ENCODE measurements at places on chromosomes 12 and 14.

DNA sequence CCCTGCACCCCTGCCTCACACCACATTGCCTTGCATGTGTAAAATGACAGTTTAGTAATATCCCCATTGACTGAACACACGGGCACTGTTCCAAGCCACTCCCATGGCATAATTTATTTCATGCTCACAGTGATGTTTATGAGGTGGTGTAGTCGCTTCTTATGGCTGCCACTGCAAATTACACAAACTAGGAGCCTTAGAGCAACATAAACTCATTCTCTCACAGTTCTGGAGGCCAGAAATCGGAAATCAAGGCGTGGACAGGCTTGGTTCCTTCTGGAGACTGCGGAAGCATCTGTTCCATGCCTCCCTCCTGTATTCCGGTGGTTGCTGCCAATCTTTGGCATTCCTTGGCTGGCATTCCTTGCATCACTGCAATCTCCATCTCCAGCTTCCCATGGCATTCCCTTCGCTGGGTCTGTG, 97.3 kb downstream of the RIN3 start:
- DNase-seq, result no peak

- DNase-seq, result no peak
These were observed 33.4 kb downstream of the CDC42BPB start for GRCh38 chr14:103023881-103024473.

DNA sequence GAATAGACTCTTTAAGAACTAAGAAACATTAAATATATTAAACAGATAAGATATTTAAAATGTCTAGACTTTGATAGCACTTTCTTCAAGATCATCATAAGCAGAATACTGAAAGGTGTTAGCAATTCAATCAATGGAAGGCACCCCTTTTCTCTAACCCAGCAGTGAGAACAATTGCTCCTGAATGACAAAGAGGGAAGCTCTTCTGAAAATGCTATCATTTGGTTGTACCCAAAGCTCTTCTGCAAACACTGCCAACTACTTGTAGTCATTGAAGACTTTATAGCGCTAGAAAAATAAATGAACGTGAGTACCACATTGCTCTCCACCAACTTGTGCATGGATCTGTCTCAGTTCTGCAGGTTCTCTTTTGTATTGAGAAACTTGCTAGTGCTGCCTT, 62.2 kb upstream of the LMO3 start:
- DNase-seq, result no peak

- peak; percentile 41 for DNase-seq
These were observed 23.6 kb downstream of the NELL2 start for GRCh38 chr12:44852483-44852882.

DNA sequence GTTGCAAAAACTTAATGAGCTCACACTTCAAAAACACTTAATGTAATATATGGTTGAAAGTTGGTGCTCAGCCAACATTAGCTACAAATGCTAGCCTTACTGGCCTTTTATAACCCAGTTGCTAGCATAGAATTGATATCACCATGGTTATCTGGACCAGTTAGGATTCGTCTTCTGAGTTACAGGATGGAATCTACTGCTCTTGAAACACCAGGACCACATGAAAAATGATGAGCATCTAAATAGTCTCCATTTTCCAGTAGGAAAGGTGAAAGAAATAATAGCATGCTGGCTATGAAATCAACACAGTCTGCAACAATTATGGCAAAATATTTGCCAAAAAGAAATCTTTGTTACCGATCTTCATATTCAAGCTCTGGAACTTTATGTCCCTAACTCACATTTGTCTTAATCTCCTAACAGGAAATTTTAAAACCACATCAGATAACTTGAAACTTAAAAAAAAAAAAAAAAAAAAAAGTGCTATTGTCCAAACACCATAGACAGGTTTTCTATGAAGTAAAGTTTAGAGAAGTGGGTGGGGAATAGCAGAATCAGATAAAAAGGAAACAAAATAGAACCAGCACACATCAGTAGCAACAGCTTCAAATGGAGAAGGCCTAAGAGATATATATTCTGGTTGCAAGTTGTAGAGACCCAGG, 12.6 kb upstream of the CD69 start:
- DNase-seq, result no peak

DNA sequence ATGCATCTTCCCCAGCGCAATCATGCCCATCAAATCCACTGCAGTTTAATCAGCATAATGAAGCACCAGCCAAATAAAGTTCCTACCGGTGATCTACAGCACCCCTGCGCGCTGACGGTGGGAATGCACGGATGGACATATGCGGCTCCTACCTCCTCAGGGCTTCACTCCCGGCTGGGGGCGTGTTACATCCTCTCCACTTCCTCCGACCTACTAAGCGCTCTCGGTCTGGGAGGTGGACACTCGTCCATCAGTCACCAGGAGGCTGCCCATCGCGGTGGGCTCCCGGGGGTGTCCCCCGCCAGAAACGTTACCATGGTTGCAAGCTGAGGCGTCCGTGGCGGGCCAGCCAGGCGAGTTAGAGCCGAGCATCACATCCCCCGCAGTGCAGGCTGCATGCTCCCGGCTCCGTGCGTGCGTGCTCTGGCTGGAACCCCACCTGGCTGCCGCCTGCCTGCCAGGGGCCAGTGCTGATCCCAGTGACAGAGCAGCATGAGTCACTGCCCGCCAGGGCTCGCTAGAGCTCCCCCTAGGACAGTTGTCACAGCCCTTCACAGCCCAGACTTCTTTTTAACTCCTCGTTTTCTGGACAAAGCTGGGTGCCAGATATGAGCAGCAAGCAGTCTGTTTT, 73.0 kb downstream of the CIT start:
- peak; percentile 44 for DNase-seq

GRCh38 chr12:3557116-3557697, 66.2 kb downstream of the PRMT8 start:
- no peak for DNase-seq

DNA sequence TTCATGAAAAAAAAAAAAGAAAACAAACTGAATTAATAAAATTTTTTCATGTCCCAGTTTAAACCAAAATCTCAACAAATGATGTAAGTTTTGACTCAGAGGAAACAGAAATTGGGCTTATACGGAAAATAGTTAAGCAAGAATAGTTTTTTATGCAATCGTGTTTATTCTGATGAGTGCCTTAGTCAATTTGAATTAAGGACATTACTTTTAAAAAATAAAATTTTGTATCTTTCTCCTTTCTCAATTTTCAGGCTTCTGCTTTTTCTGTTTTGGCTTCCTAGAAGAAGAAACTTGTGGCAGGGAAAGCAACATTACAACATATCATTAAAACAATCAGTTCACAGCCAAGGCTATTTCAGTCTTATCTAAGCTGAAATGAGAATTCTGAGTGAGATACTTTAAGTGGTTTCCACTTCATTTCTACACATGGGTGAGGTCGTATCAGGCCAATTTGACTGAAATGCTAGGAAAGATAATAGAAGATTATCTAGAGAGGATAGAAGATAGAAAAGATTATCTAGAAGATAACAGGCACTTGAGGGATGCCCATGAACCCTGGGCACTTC, 52.4 kb downstream of the BCL2L14 start:
- DNase-seq, result no peak

- DNase-seq, result no peak
These were observed 192.3 kb downstream of the ANO4 start for GRCh38 chr12:100986595-100987547.

DNA sequence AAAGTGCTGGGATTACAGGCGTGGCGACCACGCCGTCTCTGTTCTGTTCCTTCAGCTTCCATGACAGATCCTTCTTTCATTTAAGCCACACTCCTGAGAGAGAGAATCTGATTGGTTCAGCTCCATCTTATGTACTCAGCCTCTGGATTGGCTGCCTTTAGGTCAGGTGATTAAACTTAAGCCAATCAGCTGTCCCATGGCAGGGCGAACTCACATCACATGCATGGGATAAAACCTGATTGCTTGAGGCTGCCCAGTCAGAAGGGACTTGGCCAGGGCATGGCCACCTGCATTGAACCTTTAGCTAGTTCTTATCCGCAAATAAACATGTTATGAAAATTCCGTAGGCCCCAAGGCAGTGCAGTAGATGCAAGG, 274.2 kb downstream of the SUDS3 start:
- no peak for DNase-seq

- no peak for DNase-seq
These were observed 47.8 kb downstream of the HECTD1 start for GRCh38 chr14:31159682-31160296.

DNA sequence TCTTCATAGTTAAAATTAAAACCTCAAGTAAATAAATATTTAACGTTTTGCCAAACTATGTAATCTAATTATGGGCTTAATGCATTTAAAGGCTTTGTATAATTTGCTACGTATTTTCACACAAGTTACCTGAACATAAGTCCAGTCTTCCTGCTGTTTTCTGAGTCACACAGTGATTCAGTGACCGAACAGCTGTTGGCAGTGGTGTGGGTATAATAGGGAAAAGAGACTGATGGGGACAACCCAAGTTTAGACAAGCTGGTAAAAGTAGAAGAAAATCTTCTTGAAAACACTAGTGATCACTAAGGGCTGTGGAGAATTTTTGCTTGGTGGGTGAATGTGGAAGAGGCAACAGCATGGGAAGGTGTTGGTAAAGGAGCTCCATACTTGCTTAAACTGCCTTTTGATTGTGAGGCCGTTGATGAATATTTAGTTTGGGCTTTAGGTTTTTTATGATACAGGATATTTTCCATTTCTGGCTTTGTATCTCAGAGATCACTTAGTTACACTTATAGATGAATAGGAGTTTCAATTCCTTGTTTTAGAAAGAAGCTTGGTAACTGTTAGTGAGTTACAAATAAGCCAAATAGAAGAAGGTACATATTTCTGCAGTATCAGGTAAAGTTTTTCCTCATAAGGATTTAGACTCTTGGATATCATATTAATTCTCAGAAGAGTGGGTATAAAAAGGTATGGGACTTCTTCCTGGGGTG, 23.9 kb downstream of the LRRK2 start:
- DNase-seq, result peak; percentile 31

DNA sequence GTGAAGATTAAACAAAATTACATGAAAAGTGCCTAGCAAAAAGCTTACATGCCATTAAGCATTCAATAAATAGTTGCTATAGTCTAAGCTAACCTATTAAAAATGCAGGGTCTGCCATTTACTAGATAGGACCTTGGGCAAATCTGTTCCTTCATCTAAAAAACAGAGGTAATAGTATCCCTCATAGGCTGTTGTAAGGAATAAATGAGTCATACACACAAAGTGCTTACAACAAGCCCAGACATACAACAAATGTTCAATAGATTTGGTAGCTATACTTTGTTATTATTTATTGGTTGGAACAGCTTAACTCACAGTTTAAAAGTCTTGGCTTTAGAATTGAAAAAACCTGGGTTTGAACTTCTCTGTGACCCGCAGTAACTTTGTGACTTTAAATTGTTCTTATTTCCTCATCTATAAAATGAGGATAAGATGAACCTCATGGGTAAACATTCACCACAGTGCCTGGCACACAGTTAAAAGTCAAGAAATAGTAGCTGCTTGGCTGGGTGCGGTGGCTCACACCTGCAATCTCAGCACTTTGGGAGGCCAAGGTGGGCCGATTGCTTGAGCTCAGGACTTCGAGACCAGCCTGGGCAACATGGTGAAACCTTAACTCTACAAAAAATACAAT, 24.7 kb downstream of the HEATR5A start:
- DNase-seq, result no peak

- no peak for DNase-seq
These were observed 91.8 kb downstream of the DDX51 start for GRCh38 chr12:132052196-132052932.

DNA sequence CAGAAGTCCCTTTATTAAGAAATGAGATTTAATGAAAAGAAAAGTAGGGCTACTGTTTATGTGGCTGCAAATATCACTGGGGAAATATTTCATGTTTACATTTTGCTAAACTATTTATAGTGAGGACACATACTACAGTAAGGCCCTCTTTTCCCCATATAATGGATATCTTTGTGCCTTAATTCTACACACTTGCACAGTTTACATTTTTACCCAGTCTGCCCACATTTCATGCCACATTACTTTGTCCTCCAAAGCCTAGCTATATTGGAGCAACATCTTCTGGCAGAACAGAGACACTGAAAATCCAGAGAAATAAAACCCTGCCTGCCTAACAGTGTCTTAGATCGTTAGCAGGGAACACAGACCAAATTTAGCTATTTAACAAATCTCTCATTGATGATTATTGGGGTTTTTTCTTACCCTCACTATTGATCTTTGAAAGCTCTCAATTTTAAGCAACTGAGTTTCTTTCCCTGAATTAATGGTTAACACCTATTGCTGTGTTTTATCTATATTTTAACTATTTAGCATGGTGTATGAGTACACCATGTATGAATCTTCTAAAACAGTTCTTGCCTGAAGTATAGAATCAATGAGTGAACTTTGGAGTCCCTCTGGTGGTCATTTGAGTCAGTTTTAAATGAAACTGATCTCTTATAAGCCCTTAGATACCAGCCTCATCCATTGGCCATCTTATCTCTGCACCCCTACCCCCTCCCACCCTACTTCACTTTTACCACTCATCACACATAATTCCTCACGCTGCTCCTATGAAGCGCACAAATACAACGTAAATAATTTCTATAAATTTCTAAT, 170.2 kb downstream of the BCAT1 start:
- DNase-seq, result peak; percentile 39

DNA sequence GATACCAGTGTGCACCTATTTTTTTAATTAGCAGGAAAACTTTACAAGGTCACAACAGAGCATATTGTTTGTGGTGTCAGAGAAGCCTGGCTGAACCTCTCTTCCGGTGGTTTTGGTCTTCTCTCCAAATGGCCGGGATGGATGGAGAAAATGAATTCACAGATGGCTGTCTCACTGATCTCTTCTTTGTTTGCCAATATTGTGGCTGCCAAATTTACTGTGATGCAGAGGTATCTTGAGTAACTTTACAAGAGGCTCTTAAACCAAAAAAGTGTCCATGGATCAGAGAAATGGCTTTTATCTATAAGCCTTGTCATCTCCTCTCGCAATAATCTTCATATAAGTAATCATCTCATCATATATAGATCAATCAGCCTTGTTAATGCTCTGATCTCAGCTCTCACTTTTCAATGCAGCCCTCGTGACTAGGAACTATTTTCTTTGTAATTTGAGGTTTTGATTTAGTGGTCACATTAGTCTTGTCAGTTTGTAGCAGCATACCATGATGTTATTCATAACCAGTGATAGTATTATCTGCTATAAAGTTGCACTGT, 308.1 kb downstream of the EGLN3 start:
- DNase-seq, result no peak

DNA sequence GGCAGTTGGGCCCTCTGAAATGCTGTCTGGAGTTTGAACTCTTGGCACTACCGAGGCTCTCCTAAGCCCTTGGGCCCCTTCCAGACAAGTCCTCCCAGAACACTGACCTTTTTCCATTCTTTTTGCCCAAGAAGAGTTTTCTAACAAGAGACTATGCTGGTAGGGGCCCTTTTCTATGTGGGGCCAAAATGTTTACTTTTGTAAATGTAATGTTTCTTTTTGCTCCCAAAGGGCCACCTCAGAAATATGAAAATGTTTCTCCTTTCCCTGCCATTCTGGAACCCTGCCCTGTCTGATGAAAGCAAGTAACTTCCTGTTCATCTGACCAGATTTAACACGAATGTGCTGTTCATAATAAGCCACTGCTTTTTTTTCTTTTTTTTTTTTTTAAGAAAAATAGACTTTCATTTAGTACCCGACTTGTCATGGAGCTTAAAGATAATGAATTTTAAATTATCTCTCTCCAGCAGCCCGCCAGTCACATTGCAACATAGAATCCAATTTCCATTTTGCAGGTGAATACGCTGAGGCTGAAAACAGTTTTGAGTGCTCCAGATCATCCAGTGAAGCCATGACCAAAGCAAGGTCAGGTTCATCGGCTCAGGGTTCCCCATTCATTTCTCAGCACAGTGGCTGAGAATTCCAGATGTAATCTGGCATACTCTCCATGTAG, 169.9 kb downstream of the DPF3 start:
- no peak for DNase-seq

Data from foreskin keratinocyte (primary cell).